ENCODE measurements at places on chromosomes 11 and 22.

DNA sequence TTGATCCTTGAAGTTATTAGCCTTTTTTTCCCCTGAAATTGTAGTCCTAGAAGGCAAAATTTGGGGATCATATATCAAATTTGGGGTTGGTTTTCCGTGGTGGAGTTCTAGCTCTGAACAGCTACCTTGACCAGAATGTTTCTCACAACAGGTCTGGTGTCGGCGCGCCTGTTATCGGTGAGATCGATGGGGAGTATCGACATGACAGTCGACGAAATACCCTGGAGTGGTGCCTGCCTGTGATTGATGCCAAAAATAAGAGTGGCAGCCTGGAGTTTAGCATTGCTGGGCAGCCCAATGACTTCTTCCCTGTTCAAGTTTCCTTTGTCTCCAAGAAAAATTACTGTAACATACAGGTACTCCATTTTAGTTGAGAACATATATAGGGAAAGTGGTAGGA, 9.9 kb upstream of the PHLDB1 start:
- DNase-seq, result peak; percentile 19

DNA sequence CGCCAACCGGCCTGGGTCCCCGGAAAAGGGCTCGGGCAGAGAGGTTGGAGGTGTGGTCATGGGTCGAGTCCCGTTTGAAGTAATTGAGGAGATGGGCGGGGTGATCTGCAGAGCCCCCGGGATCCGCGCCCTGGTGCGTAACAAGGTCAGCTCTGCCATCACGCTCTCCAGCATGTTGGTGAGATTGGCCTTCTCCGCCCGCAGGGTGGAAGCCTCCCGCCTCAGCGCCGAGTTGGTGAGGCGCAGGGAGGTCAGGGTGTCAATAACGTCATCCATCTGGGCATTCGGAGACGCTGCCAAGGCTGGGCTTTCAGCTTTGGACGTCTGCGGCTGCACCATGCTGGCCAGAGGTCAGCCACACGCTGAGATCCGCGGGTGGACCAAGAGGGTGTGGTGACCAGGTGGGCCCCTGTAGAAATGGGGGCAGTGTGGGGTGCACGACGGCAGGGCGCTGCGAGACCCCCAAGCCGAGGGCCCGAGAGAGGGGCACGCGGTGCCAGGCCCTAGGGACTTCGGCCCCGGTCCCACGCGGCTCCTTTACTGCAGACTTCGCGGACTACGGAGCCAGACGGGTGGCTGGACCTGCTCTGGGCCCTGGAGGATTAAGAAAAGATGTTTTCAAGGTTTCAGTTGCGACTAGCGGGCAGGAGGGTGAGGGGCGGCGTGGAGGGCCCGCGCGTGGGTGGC, 672 bp downstream of the RTL6 start:
- DNase-seq, result no peak

DNA sequence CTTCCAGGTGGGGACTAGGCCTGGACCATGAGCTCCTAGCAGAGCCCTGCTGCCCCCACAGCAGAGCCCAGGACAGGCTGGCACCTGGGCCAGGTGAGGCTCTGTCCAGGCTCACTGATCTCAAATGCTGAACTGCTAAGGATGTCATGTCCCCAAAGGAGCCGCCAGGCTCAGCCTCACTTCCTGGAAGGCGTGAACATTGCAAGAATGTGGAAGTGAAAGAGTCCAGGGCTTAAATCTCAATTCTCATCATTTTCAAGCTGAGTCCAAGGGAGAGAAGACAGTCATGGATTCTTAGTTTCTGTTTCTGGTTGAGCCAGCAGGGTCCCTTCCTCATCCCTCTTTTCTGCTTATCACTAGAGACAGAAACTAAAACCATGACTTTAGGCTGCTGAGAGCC, 5.0 kb downstream of the ASCL2 start:
- DNase-seq, result peak; percentile 81

DNA sequence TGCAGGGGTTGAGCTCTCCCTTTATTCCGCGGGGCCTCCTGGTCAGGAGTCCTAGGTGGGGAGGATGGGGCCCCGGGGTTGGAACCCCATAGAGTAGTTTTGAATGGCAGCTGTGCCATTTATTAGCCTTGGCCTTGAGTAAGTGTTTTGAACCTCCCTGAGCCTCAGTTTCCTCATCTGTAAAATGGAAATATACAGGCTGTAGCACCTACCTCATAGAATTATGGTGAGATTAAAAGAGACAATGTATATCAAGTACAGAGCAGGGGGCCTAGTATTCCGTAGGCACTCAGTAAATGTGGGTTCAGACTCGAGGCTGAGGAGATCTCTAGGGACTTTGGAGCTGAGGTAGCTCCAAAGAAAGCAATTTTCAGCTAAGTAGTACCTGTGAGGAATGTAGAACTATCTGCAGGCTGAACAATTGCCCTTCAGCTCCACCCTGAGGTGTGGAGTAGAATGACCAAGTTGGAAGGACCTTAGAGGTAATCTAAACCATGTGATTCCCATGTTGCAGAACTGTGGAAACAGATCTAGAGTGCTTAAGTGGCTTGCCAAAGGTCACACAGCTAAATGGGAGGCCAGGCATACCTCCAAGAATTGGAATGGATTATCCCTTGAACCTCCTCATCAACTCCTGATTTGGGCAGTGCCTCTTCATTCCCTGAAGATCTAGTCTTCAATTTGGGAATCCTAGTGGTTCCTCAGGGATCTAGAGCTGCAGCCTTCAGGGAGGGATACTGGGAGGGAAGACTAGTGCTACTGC, 682 bp downstream of the PGAP2 start:
- DNase-seq, result peak; percentile 6

DNA sequence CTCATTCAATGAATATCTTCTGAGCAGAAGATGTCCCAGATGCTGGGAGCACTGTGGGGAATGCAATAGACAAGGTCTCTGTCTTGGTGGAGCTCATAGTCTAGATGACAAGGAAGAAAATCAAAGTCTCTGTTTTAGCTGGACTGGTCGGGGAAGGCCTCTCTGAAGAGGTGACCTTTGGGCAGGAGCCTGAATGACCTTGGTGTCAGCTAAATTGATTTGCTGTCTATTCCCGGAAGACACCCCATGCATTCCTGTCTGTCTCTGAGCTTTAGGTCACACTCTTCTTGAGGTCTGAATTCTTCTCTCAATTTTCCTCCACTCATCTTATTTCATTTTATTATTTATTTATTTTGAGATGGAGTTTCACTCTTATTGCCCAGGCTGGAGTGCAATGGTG, 14.5 kb upstream of the ELF5 start:
- DNase-seq, result no peak

DNA sequence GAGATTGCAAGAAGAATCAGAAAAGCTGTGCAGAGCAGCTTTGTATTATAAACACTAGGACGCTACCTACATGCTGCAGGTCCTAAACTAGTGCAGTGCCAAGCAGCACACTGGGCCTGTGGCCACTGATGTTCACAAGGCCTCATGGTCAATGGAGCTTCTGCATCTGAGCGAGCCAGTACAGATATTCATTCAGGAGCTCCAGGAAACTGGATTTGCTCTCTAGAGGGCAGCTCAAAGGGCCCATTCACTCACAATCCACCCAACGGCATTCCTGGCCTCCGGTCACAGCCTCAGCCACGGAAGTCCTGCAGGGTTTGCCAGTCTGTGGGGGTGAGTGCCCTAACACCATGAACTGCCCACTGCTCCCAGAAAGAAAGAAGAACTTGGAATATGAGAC, 5.8 kb upstream of the TBC1D10A start:
- no peak for DNase-seq

GRCh38 chr11:132062541-132062940, 692.1 kb downstream of the NTM start:
- DNase-seq, result no peak

GRCh38 chr11:43802509-43802908, 78.1 kb upstream of the ALKBH3 start:
- no peak for DNase-seq

DNA sequence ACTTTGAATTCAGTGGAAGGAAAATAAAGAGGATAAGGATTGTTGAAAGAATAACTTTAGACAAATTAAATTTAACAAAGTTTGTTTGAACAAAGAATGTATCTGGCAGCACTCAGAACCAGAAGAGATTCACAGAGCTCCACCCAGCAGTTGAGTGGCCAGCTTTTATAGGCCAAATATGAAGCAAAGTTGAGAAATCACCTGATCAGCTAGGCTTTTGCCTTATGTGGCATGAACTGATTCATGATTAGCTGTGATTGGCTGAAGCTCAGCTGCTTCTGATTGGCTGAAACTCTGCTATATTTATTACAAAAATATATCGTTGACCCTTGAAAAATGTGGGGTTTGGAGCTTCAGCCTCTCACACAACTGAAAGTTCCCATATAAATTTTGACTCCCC, 62.6 kb downstream of the PIWIL4 start:
- no peak for DNase-seq

DNA sequence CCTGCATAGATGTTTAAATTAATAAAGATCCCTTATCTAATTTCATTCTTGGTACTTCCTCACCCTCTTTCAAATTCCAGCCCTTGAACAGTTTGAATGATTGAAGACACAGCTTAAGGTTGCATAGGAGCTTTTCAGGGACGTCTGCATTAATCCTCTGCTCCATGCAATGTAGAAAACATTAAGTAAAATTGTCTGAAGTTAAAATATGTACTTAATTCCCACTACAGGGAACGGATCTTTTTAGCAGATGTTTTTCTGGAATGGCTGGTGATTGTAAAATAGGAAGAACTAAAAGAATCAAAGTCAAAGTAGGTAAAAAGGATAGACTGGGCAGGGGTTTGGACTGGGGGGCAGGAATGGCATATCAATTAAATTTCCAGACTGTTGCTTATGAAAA, 58.9 kb downstream of the ABTB2 start:
- no peak for DNase-seq

- DNase-seq, result peak; percentile 71
These were observed 178.2 kb downstream of the IGLL1 start for GRCh38 chr22:23401910-23402274.

GRCh38 chr22:24806663-24807001, 621 bp downstream of the SGSM1 start:
- no peak for DNase-seq

DNA sequence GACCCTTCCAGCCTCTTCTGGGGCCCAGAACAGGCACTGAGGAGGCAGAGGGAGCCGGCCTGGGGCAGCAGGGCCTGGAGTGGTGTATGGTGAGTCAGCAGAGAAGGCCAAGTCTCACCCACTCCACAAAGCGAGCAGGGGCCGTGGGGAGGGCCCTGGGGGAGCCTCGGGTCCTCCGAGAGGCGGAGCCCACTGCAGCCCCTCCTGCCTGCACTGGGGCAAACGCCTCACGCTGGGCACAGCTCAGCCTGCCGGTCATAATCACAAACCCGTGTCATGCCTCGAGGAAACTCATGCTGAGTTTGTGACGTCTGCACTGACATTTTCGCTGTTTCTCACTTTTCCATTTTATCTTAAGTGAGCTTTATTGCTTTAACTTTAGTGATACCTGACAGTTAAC, 38.4 kb downstream of the TOLLIP start:
- no peak for DNase-seq

DNA sequence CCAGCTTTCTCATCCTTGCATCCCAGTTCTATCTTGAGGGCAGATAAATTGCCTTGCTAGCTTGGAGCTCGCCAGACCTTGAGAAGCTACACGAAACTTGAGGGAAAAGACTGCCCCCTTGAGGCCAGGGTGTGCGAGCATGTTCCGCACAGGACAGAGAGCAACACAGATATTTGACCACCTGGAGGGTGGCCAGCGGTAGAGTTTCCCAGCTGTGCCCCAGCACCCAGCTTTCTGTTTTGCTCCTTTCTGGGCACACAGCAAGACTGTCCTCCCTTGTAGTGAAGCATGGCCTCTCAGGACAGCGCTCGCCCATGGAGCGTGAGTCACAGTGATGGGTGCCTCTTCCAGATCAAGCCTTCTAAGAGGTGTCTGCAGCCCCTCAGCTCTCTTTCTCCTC, 23.5 kb downstream of the SPATA19 start:
- DNase-seq, result no peak

GRCh38 chr11:7525424-7525823, 11.6 kb downstream of the PPFIBP2 start:
- no peak for DNase-seq

GRCh38 chr11:120893440-120894201, 130.3 kb upstream of the TBCEL start:
- DNase-seq, result no peak

DNA sequence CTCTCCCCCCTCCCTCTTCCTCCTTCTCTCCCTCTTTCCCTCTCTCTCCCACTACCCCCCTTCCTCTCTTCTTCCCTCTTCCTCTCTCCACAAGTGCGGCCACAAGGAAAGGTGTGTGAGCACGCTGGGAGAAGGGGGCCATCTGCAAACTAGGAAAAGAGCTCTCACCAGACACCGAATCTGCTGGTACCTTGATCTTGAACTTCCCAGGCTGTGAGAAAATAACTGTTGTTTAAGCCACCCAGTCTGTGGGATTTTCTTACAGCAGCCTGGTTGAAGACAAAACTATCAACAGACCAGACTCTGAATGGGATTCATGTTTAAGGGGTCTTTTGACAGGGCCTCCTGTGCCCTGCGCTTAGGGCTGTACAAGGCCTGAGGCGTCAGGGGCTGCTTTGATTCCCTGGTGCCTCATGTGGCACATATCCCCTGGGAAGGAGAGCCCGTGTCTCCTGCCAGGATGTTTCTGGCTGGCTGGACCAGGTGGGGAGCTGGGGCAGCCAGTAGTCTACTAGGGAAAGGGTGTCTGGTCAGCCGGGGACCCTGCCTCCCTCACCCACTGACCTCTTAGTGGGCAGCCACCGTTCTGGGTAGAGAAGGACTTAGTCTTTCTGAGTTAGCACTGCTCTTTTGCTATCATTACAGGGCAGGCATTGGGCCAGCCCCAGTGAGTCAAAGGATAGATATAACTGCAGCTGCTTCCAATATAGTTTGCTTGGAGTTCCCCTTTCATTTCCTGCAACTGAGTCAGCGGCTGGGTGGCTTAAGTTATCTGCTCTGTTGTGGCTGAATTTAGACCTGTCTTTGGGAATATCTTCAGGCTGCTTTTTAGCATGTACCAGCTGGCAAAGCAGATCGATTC, 6.2 kb downstream of the PANX1 start:
- DNase-seq, result peak; percentile 95

GRCh38 chr22:28344918-28345703, 334.5 kb downstream of the TTC28 start:
- no peak for DNase-seq
